ENCODE measurements at places on chromosomes 2 and 18.

- no peak for DNase-seq
Observed at GRCh38 chr18:80104364-80104779, 4.7 kb upstream of the ADNP2 start.

GRCh38 chr18:13879492-13879891 lies 35.8 kb downstream of the MC2R start:
- DNase-seq: no peak

DNA sequence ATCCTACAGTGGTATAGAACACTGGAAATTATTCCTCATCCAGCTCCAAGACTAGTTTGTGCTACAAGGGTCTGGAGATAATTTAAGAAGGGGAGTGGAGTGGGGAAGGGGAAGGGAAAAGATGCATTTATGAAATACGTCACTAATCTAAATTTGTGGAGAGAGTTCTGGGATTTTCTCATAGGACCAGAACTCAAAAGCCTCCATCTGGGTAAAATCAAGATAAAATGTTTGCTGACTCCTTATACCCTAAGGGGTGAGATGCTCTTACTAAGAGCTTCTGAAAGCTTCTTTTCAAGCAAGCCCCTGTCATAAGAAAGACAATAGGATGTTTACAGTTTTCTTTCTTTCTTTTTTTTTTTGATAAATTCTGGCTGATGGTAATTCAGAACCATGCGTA lies 88.5 kb upstream of the RBMS1 start:
- no peak for DNase-seq

- DNase-seq: no peak
Observed at GRCh38 chr2:20738772-20739171, 71.8 kb downstream of the GDF7 start.

DNA sequence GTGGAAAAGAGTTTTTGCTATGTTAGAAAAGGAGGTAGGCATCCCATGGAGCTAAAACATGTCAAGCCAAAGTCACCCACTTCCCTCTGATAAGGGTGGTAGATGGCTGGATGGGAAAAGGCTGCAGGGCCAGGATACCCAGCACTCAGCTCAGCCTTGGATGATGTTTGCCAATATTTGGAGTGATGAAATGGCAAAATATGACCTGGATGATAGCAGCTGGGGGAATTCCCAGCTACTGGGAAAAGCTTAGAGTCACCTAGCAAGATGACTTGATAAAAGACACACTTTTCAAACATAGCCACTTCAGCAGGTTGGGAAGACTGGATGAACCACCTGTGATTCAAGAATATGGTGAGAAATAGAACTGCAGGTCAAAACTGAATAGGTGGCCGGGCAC lies 10.1 kb downstream of the RFX8 start:
- no peak for DNase-seq

DNA sequence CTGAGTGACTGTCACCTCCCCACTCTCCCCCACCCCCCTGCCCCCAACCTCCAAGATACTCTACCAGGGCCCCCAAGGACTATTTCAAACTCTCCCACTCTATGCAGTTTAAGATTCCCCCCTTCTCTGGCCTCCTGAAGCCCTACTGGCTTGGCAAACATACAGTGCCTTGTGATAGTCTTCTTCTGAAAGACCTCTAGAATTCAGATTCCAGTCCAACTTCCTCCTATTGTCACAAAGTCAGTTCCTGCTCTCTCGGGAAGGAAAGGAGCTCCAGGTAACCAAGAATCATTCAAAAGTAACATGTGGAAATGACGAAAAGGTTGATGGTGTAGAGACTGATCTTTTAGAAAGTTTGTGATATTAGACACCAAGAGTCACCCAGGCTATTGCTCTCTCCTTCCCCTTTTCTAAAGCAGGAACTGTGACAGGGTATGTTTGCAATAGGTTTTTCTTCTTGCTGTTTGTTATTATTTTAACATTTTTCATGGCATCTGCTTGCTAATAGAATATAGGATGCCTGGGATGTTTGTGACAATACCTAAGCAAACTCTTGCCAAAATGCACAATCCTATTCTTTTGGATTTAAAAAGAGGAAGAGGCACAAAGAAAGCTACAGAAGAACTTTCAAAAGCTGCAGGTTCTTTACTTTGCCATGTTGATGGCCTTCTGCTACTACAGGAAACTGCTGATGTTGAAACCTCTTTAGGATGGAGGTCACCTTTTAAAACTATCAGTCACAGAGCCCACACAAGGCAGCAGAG lies 93.5 kb upstream of the MGAT4A start:
- no peak for DNase-seq

- DNase-seq: no peak
Observed at GRCh38 chr2:106831241-106831640, 54.7 kb downstream of the ST6GAL2 start.

DNA sequence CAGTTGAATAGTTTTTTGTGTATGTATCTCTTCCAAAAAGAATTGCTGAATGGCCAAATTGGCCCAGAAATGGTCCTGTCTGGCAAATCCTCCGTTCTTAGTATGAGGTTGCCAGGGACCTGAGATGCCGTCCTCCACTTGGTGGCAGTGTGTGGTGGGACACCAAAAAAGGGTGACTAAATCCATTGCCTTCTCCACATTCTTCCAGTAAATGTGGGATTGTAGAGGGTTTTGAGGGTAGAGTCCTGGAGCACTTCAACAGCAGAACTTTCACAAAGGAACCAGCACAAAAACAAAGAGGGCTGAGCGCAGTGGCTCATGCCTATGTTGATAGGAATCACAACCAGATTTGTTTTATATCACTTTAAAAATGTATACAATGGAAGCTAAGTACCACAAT lies 199.9 kb downstream of the BCL2 start:
- DNase-seq: no peak

DNA sequence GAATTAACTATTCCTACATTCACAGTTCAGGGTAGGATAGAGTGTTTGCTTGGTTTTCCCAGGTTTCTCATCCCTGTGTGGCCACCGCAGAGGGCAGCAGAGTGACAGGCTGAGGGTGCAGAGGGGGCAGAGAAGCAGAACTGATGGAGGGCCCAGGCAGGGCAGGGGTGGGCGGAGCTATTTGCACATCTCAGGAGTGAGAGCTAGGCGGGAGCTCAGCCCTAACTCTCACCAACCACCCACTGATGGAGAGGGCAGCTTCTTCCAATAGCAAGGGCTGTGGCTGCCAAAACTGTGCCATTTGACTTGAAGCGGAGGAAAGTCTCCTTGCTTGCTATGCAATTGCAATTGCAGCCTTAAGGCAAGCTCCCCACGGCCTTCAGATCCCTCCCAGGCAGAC lies 12.0 kb upstream of the DARS1 start:
- DNase-seq: peak; percentile 14

DNA sequence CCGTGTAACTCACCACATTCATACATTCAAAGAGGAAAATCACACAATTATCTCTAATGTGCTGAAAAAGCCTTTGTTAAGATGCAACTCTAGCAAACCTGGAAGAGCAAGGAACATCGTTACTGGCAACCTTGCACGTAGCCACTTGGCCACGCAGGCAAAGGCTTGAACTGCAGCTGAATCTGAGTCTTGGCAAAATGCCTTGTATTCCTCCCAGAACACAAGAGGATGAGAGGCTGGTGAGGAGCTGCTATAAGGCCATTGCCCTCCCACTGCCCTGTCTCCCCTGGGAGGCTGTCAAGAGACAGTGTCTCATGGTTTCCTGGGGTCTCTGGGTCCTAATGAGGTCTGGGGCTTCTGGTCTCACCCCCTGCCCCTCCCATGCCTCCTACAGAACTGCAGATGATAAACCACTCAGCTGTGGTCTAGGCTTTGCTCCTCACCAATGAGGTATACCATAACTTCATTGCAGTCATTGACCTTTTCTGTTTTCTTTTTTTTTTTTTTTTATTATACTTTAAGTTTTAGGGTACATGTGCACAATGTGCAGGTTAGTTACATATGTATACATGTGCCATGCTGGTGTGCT lies 141.4 kb downstream of the SPP2 start:
- DNase-seq: no peak
